ENCODE measurements at places on chromosomes 3 and 15.

DNA sequence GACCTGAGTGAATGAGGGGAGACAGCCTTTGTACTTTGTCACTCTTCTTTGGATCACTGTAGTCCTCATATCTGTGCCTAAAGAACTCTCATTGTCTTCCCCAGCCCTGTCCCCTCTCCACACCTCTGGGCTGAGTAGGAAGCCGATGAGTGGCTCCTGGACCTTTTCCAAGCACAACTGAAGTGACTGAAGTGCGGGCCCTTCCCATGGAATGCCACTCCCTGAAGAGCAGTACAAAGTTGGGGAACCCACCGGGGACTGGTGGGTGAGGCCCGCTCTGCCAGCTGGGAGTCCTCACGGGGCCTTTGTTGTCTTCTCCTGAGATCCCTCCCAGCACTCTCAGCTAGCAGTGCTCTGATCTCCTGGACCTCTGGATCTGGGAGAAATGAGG, 90.1 kb downstream of the AAGAB start:
- DNase-seq = no peak

DNA sequence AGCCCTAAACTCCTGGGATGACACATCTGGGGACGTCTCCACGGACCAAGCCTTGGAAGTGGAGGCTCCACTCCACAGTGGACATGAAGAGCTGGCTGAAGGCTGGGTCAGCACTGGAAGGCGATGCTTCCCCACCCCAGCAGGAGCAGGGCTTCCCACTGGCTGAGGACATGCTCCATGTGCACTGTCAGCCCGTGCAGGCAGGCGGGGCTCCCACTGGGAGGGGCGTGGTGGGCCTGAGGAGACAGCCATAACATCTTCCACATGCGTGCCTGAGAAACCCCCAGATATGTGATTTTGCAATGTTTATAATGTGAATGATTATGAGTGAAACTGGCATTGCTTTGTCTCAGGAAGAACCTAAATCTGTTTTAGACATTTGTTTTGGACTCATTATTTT, 231.3 kb downstream of the KLF13 start:
- no peak for DNase-seq

DNA sequence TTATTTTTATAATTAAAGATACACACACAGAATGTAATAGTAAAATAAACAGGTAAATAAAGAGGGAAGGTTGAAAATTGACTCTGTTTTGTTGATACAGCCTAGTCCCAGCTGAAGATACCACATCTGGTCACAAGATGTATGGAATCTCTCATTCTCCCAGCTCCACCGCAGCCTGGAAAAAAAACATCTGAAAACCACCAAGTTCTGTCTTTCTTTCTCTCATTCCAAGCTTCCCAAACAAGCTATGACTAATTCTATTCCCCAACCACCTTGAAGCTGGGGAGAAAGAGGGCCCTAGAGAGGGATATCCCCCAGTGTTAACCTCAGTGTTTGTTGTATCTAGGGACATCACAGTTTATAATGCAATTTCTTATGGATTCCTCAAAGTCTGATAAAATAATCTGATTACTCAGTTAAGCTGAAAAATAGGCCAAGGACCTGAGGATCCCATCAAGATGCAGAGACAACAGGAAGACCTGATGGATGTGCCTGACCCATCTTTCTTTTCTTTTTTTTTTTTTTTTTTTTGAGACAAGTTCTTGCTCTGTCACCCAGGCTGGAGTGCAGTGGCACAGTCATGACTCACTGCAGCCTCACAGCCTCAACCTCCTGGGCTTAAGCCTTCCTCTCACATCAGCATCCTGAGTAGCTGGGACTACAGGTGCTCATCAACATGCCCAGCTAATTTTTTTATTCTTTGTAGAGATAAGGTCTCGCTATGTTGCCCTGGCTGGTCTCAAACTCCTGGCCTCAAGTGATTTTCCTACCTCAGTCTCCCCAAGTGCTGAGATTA, 38.1 kb downstream of the SRGAP3 start:
- no peak for DNase-seq

DNA sequence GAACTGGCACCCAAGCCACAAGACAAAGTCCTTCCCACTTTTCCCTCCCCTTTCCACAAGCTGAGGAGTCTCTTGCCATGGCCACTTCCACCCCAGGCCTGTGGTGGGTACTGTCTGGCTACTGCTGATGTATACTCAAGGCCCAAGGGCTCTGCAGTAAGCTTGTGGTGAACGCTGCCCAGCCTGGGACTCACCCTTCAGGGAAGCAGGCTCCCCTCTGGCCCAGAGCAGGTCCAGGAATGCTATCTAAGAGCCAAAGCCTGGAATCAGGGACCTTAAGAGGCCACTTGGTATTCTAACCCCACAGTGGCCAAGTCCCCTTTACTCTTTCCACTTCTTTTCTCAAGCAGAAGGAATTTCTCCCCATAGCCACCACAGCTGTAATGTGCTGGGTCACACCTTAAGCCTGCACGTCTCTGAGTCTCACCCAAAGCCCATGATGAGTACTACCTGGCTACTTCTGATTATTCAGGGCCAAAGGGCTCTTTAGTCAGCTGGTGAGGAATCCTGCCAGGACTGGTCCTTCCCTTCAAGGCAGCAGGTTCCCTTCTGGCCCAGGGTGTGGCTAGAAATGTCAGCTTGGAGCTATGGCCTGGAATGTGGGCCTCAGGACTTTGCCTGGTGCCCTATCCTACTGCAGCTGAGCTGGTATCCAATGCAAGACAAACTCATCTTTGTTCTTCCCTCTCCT, 4.0 kb downstream of the PATL2 start:
- DNase-seq = no peak

GRCh38 chr15:38042707-38043445, 108.4 kb downstream of the TMCO5A start:
- DNase-seq = no peak

DNA sequence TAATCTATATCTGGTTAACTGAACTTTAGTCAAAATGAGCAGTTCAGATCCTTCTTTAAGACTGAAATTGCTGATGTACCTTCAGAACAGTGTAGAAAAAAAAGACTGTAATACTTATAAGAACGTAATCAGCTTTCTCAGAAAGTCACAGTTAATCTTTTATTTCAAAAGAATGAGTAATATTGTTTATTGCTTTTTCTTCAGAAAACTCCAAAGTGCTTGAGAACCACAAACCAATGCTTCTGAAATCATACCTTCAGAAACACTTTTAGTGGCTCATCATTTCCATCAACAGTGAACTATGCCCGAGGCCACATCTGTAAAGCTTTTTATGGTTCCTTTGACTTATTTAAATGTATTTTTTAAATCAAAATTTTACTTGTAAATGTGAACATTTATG, 33.3 kb upstream of the CLASP2 start:
- no peak for DNase-seq

GRCh38 chr3:94234177-94234788, 171.4 kb downstream of the NSUN3 start:
- no peak for DNase-seq

DNA sequence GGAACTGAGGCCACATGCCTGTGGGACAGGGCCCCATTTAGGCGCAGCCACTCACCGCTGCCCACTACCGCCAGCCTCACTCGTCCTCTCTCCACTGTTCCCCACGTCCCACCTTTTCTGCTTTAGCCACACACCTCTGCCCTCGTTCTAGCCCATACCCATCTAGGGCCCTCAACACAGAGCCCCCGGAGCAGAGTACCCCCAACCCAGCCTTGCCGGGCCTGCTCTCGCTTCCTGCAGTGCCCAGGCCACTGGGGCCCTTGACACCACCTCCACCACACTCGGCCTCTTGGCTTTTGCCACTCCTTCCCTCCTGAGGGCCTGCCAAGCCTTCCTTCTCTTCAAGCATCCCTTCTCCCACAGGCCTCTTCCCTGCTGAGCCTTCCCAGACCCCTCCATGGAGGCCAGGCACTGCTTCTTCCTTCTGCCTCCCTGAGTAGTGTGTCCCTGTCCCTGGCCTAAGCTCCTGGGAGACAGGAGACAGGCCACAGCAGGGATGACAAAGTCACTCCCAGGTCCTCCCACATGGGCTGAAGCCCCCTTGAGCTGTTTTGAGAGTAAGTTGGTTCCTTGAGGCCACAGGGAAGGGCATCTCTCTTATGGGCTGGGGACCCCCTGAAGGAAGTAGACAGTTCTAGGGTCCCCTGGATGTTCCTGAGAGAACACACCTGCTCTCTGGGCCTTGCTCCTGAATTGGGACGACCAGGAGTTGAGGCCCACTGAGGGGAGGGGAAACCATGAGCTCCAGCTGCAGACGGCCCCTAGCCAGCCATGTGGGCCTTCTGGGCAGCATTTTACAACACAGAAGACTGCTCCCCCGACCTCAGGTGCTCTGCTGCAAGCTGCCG, 4.4 kb downstream of the PRSS50 start:
- no peak for DNase-seq

- peak; percentile 52 for DNase-seq
Measured at GRCh38 chr3:171809611-171809860, 747 bp downstream of the PLD1 start.

- DNase-seq = no peak
Measured at GRCh38 chr3:142973217-142974009, 9.9 kb upstream of the PAQR9 start.
